ENCODE measurements at places on chromosomes 12 and 14. TPM values are rescaled to one million over a fixed set of nuclear protein-coding genes. Genes with fewer than 3 reads are reported as not detected.

GRCh38 chr14:55324812-55325211, 53.6 kb downstream of the FBXO34 start:
- DNase-seq = no peak

DNA sequence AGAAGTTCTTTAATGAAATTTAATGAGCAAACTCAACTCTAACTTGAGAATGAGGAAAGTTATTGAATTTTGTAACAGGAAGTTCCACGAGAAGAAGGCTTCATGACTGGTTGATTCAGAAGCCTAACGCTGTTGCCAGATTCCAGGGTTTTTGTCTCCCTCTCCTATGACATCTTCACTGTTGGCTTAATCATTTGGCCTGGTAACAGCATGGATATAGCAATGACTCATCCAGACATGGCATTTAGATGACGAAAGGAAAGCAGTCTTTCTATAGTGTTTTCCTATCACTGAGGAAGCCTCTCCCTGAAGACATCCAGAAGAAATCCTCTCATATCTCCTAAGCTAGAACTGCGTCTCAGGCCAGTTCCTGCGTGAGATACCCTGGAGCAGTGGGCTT, 9.4 kb upstream of the KCNA1 start:
- DNase-seq = no peak

GRCh38 chr12:34400986-34401658, 378.8 kb downstream of the ALG10 start:
- DNase-seq = no peak

DNA sequence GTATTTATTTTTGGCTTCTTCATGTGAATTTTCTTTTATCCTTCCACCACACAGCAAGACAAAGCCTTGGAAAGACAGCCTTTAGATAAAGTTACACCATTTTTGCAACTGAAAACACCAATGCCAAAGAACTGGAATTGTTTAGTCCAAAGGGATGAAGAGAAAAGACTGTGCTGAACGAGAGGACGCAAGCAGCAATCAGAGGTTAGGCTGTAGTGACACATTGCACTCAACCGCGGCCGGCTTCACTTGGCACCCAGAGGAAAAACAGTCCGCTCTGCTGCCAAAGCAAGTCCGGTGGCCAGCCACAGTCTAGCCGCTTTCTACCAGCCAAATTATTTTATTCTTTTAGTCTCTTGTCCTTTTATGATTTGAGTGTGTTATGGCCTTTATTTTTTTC, 49.1 kb upstream of the KCNJ8 start:
- no peak for DNase-seq

DNA sequence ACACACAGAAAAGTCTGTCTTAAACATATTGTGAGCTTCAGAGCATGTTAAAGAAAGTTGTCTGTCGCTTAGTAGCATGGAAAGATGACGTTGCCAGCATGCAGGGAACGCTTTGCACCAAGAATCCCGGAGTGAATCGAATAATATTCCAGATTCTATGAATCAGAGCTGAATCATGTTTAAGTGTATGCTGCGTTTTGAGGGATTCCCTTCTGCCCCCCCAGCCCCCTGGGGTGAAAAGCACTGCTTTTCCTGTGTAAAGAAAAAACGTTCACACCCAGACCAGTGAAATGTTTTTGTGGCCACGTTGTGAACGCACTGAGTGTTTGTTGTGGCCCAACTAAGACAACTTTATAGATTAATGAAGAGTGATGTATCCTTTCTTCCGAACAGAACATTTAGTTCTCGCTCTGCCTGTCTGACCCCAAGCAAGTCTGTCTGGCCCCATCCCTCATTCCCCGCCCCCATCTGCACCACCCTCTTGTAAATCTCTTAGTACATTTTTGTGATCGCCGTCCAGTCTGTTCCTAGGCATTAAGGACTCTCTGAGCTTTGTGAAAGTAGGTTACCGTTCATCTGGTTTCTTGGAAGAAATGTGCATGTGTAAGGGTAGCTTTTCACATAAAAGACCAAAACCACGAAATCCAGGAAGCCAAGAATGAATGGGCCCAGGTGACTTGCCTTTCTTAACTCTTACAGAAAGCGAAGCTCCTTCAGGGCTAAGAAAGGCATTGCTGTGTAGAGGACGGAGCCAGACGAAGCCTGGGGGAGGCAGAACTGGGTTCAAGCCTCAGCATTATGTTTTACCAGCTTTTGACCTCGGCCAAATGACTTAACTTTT, 103.0 kb downstream of the SAMD4A start:
- no peak for DNase-seq

DNA sequence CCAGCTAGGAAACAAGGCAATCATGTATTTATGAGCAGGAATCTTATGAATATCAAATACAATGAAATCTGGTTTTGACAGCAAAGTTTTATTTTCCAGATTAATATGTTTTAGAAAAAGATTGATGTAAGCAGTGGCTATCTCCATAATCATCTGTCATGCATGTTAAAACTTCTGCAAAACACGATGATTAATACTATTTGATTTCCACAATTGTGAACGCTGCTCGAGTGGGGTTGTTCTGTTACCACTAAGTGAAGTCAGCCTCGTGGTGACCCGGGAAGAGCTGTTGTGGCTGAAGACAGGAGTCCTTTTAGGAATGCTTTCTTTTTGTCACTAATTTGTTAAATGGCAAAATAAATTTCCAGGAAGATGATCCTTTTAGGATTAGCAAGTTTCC, 9.4 kb downstream of the CFAP251 start:
- DNase-seq = no peak

GRCh38 chr14:98118749-98119148, 1153.2 kb downstream of the BCL11B start:
- no peak for DNase-seq

DNA sequence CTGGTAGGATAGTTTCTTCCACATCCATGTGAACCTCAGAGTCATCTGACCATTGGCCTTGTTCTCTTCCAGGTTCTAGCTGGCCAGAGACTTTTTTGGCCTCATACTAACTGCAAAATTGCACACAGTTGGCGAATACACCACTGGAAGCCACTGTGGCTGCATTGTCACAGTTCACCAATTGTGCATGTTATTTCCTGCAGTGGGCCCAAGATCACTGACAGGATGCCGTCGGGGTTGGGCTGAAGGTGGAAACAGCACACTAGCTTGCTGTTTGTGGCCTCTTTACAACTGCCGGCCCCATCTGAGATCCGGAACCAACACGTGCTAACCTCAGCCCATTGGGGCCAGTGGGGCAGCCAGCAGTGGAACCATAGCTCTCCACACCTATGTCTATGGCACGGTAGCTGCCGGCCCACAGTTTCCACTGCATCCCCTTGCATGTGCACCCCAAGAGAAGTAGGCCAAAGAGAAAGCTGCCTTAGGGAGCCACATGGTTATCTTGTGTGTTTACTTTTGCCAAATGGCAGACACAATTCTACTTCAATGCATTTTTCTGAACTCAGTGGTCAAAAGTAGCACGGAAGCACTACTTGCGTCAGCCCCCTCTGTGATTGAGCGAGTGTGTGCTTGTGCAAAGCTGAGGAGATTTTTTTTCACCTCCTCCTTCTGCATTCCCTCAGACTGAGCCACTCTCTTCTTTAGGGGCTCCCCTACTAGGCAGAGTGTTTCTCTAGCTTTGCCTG, 464.0 kb downstream of the RAD51B start:
- no peak for DNase-seq

- DNase-seq = peak; percentile 22
These were observed 275.6 kb downstream of the AACS start for GRCh38 chr12:125340791-125341190.

GRCh38 chr12:109393437-109394345, 46.0 kb downstream of the MYO1H start:
- DNase-seq = peak; percentile 35

DNA sequence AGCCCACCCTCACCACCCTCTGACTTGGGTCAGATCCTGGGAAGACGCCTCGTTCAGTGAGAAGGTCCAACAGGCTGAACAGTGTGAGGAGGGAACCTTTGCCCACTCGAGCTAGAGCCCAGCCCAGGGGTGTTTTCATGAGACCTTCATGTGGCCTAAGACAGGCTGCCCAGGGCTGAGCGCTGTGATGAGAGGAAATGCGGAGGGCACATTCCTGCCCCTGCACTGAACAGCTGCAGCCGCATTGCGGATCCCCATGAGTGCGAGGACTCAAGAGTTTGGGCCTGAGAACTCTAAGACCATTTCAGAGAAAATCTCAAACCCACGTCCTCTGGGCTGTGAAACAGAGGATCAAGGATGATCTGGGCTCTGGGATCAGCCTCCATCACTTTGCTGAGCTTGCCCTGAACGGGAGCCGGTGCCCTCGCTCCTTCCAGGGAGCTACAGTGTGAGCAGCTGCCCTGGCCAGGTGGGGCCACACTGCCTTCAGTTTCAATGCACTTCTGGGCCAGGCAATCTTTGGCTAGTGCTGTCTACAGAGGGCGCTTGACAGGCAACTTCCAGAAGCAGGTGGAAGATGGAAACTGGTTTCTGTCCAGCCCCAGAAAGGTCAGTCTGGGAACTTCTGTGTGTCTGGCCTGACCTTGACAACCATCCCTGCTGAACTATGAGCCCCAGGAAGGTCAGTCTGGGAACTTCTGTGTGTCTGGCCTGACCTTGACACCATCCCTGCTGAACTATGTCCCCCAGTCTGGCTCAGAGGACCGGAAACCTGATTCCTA, 43.5 kb upstream of the P2RX7 start:
- DNase-seq = no peak

The DDN gene
- 85.8 TPM for polyA plus RNA-seq

The RNASE7 gene
- polyA plus RNA-seq = 0.71 TPM

The ERP27 gene
- 41.4 TPM for polyA plus RNA-seq

The SLC10A1 gene
- polyA plus RNA-seq = 0.18 TPM

The FGF6 gene
- polyA plus RNA-seq = not detected

The IQSEC3 gene
- 5.8 TPM for polyA plus RNA-seq

The SLC15A4 gene
- 32.7 TPM for polyA plus RNA-seq

The TMTC2 gene
- 35.9 TPM for polyA plus RNA-seq

The KRT80 gene
- polyA plus RNA-seq = 1.0 TPM

The C12orf76 gene
- 33.9 TPM for polyA plus RNA-seq
